8988T (cell line): ENCODE measurements at places on chromosomes 7 and 10.

GRCh38 chr7:28666154-28666553 is 253.8 kb downstream of the CREB5 start:
- DNase-seq: no peak

DNA sequence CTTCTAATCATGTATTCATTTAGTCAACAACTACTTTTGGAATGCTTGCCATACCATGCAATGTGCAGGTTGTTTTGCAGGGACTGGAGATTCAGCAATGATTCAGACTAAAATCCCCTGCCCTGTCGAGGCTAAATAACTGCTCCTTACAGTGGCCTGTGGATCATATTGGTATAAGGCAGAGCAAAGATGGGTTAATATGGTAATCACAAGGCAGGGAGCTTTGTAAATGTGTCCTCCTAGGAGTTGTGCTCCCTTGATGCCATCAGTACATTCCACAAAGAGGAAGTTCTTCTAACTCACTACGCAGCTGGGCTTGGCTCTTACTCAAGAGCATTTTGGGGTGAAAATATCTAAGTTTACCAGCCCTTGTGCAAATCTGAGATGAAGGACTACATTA is 614 bp upstream of the IFIT2 start:
- no peak for DNase-seq

DNA sequence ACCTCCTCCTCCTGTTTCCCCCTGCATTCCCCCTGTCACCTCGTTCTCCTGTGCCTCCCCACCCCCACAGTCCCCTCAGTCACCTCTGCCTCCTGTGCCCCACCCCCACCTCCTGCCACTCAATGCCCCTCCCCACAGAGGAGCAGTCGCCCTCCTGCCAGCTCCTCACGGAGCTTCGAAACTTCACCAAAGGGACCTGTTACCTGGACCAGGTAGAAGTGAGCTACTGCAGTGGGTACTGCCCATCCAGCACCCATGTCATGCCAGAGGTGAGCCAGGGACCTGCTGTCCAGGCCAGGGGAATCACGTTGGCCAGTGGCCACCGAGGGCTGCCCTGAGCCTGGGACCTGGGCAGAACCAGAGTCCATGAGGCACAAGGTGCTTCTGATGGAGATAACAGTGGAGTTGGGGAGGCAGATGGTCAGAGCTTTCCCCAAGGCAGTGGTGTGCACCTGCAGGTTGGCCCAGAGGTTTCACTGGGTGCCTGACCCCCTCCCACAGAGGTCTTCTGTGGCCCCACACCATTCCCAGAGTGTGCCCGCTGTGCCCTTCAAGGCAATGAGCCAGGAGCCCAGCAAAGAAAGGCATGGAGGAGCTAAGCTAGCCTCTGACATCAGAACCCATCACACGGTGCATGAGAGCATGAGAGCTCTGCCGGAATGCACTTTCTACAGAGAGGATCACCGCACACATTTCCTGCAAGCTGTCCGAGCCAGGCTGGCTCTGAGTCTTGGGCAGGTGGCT is 7.0 kb upstream of the ZNF862 start:
- DNase-seq: no peak

DNA sequence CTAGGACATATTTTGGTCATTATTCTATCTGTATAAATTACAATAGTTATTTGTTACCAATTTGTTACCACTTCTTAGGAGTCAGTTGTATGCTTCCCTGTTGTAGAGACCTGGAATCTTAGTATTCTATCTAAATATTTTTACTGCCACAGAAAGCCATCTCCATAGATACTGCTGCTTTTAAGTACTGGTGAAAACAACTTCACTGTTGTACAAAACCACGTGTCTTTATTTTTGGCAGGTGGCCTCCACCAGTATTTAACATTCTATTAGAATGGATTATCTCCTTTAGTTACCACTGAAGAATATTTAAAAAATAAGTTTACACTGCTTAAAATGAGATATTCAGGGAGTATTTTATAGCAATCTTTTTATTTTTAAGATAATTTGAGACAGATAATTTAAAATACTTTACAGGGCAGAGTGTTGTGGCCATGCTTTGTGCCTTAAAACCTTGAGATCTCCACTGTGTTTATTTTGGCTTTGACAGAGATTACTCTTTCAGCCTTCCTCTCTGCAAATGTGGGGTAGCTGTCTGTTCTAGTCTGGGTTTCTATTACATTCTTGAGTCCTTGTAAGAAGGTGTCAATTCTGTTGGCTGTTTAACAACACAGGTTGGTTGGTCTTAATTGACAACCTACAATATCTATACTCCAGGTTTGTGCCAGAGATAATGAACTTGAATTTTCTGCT is 185.6 kb downstream of the LRRC4 start:
- DNase-seq: no peak

- DNase-seq: no peak
These were observed 62.4 kb upstream of the PCBD1 start for GRCh38 chr10:70950801-70951200.

DNA sequence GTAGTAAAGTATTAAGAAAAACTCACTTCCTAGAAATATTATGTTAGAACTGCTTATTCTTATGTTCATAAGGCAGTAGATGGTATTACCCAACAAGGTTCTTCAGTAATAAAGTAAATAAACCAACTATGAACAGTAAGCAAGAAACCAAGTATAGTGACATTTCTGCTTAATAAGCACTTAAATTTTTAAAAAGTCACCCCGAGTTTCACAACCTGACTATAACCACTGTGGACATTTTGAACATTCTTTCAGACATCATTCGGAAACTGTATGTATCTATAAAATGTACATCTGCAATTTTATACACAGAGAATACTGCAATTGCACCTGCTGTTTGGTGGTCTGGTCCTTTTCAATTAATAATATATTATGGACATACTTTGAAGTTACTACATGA is 1073.6 kb downstream of the XPNPEP1 start:
- no peak for DNase-seq

DNA sequence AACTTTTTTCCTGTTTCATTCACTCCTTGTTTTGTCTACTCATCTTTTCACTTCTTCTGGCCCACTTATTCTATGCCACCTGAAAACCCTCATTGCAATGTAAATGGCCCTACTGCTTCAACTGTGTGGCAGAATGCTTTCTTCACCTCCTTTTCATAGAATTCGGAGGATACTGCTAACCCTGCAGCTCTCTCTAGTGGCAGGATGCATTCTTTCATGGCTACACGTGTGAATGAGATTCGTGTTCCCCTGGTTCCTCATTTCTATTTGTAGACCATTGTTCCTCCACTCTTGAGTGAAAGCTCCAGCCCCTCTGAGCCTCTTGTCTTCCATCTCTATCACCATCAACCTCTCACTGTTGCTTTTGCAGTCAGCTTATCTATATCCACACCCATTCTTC is 20.9 kb upstream of the CYP26C1 start:
- no peak for DNase-seq

GRCh38 chr7:128989961-128990360 is 52.2 kb downstream of the IRF5 start:
- no peak for DNase-seq

DNA sequence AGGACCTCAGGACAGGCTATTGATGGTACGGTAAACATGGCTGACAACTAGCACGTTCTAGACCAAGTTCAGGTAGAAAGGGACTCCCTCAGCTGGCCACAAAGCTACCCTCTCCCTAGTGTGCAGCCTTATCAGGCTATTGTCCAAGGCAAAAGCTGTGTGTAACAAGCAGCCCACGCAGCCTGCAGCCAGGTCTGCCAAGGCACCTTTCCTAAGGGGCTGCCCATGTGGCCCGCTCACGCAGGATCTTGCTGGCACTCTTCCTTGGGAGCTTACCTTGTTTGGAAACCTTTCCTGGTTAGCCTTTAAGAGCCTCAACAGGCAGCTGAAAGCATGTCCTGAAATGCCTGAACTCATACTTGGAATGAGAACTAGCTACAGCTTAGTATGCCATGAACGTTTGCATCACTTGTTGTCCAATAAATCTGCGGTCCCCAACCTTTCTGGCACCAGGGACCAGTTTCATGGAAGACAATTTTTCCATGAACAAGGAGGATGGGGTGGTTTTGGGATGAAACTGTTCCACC is 51.7 kb downstream of the SYPL1 start:
- no peak for DNase-seq

DNA sequence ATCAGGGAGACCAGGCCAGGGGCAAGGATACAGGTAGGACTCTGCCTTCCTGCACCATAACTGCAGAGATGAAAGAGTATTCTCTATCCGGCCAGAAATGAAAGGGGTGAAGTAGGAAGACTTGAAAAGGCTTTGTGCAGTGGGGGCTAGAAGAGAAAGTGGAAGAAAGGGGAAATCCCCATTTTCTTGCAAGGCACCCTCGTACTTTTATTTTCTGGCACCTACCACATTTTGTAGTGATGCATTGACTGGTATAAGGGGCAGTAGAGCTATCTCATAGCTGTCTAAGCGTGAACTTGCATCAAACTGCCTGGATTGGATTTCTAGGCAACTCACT is 752 bp upstream of the CAMK2G start:
- no peak for DNase-seq

DNA sequence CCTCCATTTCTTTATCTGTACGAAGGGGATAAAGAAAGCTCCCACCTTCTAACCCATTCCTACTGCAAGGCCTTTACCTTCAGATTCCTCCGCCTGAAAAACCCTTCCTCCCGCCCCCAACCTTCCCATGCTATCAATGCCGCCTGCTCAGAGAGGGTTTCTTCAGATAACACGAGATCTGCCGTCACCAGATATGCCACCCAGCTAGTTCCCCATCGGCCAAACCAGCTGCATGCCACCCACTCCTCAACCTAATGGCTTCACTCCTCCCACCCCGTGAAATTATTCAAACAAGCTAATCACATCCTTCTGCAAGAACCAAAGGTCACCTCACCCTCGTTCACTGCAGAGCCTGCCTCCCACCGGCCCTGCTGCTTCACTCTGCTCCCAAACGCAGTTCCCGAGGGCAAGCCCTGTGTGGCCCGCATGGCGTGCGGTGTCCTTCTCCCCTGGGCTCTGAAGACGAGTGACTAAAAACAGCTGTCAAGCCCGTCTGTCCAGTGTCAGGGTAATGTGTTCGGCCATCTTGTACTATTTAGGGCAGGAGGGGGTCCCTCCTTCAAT is 46.8 kb upstream of the TMEM213 start:
- no peak for DNase-seq

- no peak for DNase-seq
These were observed 72.7 kb upstream of the PRKG1 start for GRCh38 chr10:51001587-51001986.

- DNase-seq: no peak
These were observed 182.3 kb upstream of the IMMP2L start for GRCh38 chr7:111744501-111745155.

- DNase-seq: no peak
These were observed 6.5 kb downstream of the MGAM start for GRCh38 chr7:142002179-142002578.

GRCh38 chr7:80790877-80791276 is 128.0 kb downstream of the SEMA3C start:
- no peak for DNase-seq
